ENCODE measurements at places on chromosomes 3 and 15.
A peak's percentile ranks its signal among the peaks of the same experiment; 100 is the strongest.

- no peak for DNase-seq
Observed at GRCh38 chr3:119356646-119357045, 62.5 kb downstream of the ARHGAP31 start.

GRCh38 chr15:40151991-40152390, 8.9 kb upstream of the BUB1B start:
- DNase-seq, result no peak

- no peak for DNase-seq
Observed at GRCh38 chr3:13301286-13301987, 118.7 kb downstream of the NUP210 start.

- no peak for DNase-seq
Observed at GRCh38 chr3:165994293-165994692, 157.1 kb upstream of the BCHE start.

GRCh38 chr15:90564051-90564450, 34.3 kb downstream of the CRTC3 start:
- no peak for DNase-seq

GRCh38 chr15:78640527-78641101, 396 bp downstream of the CHRNB4 start:
- no peak for DNase-seq

DNA sequence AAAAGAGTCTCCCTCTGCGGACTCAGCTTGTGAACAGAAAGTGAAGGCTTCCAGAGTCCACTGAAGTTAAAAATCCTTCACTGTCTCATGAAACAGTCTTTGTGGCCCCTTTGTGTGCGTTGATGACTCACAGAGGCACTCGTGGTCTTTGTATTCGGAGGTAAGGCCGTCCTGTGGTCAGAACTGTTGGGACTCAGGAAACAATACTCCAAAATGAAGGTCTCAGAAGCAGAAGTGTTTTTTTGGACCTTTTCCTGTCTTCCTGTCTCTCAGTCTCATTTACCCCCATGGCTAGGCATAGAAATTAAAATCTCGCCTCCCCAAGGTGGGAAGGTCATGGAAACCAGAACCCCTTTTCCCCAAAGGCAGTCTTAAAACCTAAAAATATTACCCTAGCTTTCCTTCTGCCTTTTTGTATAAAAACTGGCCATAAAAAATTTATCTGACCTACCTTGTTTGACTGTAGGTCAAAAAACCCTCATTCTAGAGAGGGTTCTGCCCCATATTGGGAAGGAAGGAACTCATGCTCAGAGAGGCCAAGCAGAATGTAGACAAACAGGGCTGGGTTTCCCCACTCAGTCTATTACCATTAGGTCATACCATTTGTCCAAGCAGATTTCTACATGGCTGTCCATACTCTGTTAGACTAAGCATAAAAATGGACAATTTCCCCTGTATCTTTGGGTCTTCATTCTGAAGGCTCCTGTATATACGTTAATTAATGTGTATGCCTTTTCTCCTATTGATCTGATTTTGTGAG, 19.1 kb upstream of the EPB42 start:
- DNase-seq, result no peak

- DNase-seq, result no peak
Observed at GRCh38 chr3:187454085-187454815, 86.1 kb downstream of the RTP4 start.

- no peak for DNase-seq
Observed at GRCh38 chr15:90044916-90045371, 43.8 kb downstream of the ZNF710 start.

GRCh38 chr15:58830556-58830955, 59.5 kb downstream of the MINDY2 start:
- no peak for DNase-seq

DNA sequence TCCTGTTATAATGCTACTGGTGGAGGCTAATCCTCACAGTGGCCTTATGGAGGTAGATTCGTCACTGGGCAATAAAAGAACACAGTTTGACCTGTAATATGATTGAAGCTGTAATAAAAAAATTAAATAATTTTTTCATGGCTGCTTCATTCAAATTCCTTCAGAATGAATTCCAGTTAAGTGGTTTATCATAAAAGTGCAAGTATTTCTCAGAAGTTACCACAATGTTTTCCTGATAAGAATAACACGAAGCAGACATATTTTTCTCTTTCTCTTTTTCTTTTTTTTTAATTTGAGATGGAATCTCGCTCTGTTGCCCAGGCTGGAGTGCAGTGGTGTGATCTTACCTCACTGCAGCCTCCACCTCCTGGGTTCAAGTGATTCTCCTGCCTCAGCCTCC, 15.6 kb downstream of the B4GALT4 start:
- DNase-seq, result no peak

DNA sequence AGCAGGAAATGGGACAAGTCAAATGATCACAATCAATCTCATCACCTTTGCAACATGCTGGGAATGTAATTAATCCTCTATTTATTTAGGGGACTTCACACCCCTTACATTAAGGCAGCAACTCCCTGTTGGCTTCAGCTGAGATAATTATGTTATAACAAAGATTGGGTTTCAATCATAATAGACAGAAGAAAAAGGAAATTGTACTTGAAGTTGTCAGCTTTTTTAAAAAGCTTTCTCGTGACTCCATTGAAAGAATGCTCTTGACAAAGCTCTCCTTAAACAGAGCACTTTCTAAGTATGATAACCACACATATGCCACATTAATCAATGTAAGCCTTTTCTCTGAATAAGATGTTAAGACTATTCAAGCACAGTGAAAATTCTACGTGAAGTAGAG, 65.7 kb downstream of the SHQ1 start:
- no peak for DNase-seq

GRCh38 chr3:122299872-122300460, 25.1 kb upstream of the CSTA start:
- DNase-seq, result no peak

DNA sequence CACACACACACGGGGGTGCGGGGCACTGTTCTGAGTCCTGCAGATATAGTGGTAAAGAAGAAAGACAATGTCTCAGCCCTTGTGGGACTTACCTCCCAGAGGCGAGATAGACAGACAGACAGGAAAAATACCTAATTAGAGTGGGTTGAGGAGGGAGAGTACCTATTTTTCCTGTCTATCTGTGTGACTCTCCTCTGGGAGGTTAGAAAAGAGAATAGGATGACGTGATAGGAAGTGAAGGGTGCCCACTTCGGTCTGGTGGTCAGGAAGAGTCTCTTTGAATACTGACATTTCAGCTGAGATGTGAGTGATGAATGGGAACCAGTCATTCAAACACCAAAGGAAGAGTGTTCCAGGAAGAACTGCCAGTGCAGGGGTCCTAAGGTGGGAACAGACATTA, 4.1 kb upstream of the APOD start:
- DNase-seq, result no peak

DNA sequence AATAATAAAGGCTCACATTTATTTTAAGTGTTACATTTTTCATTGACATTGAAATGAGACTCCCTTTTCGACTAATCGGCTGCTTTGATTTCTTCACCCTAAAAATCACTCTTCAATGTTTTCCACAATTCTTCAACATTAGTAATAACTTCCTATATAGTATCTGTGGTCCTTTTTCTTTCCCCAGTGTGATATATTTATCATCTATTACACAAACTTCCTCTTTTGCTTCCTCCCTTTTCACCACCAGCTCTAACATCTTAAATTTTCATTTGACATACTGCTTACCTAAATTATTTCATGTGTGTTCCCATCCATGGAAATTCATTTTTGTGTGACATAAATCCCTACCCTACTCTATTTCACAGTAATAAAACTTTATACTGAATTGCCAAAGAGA, 244.4 kb downstream of the TIGIT start:
- DNase-seq, result no peak

- no peak for DNase-seq
Observed at GRCh38 chr3:58635371-58636285, 30.9 kb downstream of the FAM3D start.

GRCh38 chr3:141998669-141999290, 122.3 kb downstream of the ATP1B3 start:
- no peak for DNase-seq

DNA sequence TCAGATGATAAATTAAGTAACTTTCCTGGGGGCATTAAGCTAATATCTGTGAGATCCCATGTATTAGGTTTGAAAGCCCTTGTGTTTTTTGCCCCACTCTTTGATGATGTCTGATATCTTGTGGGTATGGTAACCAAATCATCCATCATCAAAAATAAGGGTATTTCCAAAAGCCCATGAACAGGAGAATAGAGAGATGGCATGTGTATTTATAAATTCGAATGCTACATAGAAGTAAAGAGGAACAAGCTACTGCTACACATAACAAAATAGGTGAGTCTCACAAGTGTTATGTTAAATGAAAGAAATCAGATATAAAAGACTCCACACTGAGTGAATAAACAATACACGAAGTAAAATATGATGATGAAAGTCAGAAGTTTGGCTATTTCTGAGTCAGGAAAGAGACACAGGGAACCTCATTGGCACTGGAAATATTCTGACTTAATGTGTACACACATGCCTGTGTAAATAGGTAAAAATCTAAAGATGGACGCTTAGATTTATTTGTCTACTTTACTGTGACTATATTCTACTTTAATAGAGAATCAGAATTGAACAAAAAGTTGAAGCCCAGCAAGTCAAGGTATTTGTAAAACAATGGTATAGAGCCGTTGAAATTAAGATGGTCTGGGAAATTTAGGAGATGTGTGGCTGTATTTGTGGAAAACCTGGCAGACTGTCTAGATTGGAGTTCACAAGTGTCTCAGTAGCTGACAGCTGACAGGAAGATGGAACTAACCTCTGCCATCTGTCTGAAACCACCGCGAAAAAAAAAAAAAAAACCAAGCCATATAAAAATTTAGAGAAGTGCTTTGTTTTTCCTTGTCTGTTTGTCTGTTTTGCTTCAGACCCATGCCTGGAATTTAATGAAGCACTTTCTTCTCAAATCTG, 111.0 kb upstream of the TGFBR2 start:
- DNase-seq, result no peak

GRCh38 chr15:73927003-73927475, 777 bp downstream of the LOXL1 start:
- peak; percentile 39 for DNase-seq

DNA sequence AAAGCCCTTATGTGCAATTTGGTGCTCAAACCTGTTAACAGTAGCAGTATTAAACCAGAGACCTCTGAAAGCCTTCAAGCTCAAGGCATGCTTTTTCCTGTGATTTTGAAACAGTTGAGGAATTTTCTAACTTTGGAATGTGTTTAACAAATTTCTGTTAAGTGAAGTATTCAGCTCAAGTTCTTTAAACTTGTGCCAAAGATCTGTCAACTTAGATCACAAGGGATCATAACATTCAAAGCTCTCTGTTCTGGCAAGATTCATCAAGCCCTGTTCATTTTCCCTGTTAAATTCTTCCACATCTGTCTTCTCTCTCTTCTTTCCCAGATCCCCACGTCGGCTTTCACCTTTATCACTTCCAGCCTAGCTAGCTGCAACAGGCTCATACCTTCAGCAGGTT, 28.8 kb upstream of the RYK start:
- DNase-seq, result no peak

DNA sequence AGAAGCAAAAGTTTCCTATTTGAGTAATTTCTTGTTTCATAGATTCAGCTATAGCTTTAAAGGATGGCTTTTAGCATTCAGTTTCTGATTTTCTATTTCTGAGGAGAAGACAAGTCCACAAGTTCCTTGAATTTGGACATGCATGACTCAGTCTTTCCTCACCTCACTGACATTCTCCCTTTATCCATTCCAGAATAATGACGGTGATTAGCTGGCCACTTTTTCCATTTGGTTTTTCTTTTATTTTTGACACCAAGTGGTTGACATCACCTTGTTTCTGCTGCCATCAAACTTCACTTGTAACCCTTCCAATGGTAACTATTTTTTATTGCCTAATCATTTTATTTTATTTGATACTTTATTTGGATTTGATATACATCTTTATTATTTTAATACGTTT, 404.4 kb upstream of the KCNMB2 start:
- DNase-seq, result no peak
